ENCODE measurements at places on chromosomes 6 and 20.

GRCh38 chr6:23213193-23213592 lies 643.8 kb downstream of the HDGFL1 start:
- DNase-seq = peak; percentile 38
- no peaks in the 10 kb centered on the region for H3K36me3 ChIP-seq
- no peaks in the 10 kb centered on the region for H3K4me1 ChIP-seq
- H3K4me3 ChIP-seq = no peak overlapping the region

DNA sequence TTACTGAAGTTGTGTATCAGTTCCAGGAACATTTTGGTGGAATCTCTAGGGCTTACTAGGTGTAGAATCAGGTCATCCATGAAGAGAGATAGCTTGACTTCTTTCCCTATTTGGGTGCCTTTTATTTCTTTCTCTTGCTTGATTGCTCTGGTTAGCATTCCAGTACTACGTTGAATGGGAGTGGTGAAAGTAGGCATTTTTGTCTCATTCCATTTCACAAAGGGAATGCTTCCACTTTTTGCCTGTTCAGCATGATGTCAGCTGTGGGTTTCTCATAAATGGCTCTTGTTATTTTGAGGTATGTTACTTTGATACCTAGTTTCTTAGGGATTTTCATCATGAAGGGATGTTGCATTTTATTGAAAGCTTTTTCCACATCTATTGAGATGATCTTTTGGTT lies 195.3 kb downstream of the MOXD1 start:
- DNase-seq = peak; percentile 10
- H3K4me3 ChIP-seq = no peak overlapping the region
- no peaks in the 10 kb centered on the region for H3K27me3 ChIP-seq
- H3K4me1 ChIP-seq = peaks cover 14% of the 10 kb centered on the region
- no peak overlapping the region for H3K27ac ChIP-seq

DNA sequence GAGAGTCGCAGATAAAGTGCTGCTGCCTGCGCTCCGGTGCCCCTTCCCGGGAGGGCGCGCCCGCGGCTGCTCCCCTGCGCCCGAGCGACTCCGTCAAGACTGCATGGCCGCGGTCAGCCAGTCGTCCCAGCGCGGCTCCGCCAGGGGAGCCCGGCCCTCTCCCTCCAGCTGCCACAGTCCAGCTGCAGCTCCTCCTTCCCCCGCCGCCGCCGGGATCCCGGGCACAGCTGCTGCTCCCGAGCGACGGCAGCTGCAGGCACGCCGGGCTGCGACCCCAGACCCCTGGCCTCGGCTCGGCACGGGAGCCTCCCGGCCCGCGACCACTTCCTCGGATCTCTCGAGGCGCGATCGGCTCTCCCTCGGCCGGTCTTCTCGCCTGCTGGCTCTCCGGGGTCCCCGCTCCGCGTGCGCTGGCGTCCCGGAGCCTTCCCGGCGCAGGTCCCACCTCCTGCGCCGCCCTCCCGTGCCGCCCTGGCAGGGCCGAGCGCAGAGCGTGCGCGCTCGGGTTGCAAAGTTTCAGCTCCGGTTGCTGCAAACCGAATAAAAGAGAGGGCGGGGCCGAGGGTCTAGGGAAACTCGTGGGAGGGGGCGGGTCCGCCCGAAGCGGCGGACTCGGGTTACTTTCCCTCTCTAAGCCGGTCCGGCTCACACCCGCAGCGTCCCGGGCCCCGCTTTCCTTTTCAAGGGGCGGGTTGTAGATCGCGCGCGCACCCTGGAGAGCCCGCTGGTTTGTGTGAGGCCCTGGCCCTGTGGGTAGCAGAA lies at the start of gene CNKSR3:
CNKSR3 (minus strand) TSS at position 542 of the 762 bp plus-strand sequence. CDS start 571 bp downstream, outside the sequence.
- H3K4me1 ChIP-seq = peaks cover 9% of the 10 kb centered on the region
- H3K27me3 ChIP-seq = no peaks in the 10 kb centered on the region
- H3K36me3 ChIP-seq = no peaks in the 10 kb centered on the region
- H3K4me3 ChIP-seq = peak within 1 kb of the TSS; percentile 85

- no peaks in the 10 kb centered on the region for H3K27me3 ChIP-seq
- no peaks in the 10 kb centered on the region for H3K4me1 ChIP-seq
- no peak overlapping the region for H3K27ac ChIP-seq
- H3K36me3 ChIP-seq = no peaks in the 10 kb centered on the region
- peak; percentile 49 for DNase-seq
Measured at GRCh38 chr20:52104546-52105441, 86.8 kb downstream of the ZFP64 start.

DNA sequence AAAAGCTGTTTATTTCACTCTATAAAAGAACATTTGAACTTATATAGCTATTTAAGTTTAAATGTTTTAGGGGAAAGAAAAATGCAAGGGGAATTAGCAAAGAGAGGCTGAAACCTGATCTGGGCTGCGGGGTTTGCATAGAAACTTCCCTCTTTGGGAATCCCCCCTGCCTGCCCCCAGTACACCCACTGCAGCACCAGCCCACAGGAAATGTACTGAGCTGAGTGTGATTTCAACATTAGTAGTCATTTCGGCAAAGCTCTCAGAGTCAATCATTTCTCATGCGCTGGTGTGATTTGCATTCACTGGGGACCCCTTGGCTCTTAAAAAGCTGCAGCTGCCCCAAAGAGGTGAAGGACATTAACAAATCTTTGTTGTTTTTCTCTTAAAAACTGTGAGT lies 859.4 kb downstream of the MAFB start:
- no peak for DNase-seq
- H3K27me3 ChIP-seq = no peaks in the 10 kb centered on the region
- no peak overlapping the region for H3K27ac ChIP-seq
- no peak overlapping the region for H3K4me3 ChIP-seq
- no peaks in the 10 kb centered on the region for H3K36me3 ChIP-seq

- H3K27ac ChIP-seq = no peak overlapping the region
- peaks cover 21% of the 10 kb centered on the region for H3K4me1 ChIP-seq
- H3K27me3 ChIP-seq = no peaks in the 10 kb centered on the region
- no peak for DNase-seq
- H3K36me3 ChIP-seq = no peaks in the 10 kb centered on the region
Measured at GRCh38 chr6:45592991-45593390, 215.3 kb upstream of the SUPT3H start.

- DNase-seq = peak; percentile 46
- H3K36me3 ChIP-seq = no peaks in the 10 kb centered on the region
- H3K27ac ChIP-seq = no peak overlapping the region
- H3K4me3 ChIP-seq = no peak overlapping the region
Measured at GRCh38 chr20:46423882-46424482, 17.6 kb upstream of the ELMO2 start.

DNA sequence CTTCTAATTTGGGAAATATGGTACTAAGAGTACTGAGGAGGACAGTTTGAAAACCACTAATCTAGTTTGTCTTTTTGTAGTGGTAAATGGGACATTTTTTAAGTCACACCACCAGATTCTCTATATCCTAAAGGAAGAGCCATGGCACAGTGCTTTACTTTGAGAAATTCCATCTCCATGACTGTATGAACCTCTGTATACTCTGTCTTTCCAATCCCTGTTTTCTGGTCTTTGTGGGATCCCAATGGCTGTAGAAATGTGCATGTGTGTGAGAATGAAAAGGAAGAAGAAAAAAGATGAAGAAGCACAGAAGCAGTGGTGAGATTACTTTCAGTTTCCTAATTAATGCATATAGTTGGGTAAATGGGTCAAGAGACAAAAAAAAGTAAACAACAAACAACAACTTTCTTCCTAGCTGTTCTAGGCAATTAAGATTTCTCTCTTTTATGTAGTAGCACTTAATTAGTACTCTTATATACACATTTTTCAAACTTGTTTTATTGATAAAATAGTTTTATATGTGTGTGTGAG lies 141.2 kb upstream of the HCRTR2 start:
- no peaks in the 10 kb centered on the region for H3K4me1 ChIP-seq
- H3K4me3 ChIP-seq = no peak overlapping the region
- H3K27me3 ChIP-seq = no peaks in the 10 kb centered on the region
- no peak for DNase-seq
- H3K36me3 ChIP-seq = no peaks in the 10 kb centered on the region

GRCh38 chr20:62727584-62728027 lies 19.0 kb downstream of the NTSR1 start:
- no peaks in the 10 kb centered on the region for H3K36me3 ChIP-seq
- no peak overlapping the region for H3K27ac ChIP-seq
- H3K27me3 ChIP-seq = peaks cover 26% of the 10 kb centered on the region
- DNase-seq = no peak
- no peaks in the 10 kb centered on the region for H3K4me1 ChIP-seq

DNA sequence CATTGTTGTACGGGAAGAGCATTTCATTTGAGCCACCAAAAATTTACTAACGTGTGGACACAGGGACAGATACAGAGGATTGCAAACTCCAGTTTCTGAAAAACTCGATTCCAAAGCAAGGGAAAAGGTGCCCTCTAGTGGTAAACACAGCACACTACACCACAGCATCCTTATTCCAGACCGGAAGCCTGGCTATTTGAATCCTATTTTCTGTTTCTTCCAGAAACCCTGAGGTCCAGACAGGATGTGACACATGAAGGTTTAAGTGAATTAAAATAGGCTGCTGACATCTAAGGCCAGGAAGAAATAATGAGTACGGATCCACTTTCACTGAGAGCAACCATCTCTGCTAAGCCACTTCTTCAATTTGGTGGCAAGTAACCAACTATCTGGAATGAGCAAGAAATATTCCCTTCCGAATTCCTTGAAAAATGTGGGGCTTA lies 31.8 kb upstream of the GMPR start:
- H3K27ac ChIP-seq = no peak overlapping the region
- DNase-seq = peak; percentile 86
- no peaks in the 10 kb centered on the region for H3K27me3 ChIP-seq

All from GM23248 (cell line).